ENCODE measurements at places on chromosomes 2 and 18.

GRCh38 chr2:1607971-1608688, 136.2 kb downstream of the PXDN start:
- no peaks in the 10 kb centered on the region for H3K4me1 ChIP-seq
- no peak overlapping the region for H3K4me3 ChIP-seq
- no peaks in the 10 kb centered on the region for H3K36me3 ChIP-seq
- no peak for DNase-seq

DNA sequence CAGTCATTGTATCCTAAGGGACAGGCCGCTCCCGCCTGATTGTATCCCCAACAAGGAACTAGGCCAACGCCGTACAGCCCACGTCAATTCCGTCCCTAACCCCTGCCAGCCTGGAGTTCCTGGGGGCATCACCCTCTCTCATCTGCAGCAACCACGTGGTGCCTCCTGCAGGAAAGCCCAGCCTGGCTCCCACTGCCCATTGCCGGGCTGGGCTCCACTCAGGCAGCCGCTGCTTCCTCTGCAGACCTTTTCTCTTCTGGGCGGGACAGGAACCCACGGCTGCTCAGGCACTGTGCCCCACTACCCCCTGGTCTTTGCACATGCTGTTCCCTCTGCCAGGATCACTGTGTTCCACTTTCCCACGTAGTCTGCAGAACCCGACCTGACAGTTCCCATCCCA, 212.2 kb downstream of the TFCP2L1 start:
- no peak overlapping the region for H3K4me3 ChIP-seq
- peaks cover 3% of the 10 kb centered on the region for H3K27me3 ChIP-seq
- no peak overlapping the region for H3K27ac ChIP-seq
- no peaks in the 10 kb centered on the region for H3K36me3 ChIP-seq

DNA sequence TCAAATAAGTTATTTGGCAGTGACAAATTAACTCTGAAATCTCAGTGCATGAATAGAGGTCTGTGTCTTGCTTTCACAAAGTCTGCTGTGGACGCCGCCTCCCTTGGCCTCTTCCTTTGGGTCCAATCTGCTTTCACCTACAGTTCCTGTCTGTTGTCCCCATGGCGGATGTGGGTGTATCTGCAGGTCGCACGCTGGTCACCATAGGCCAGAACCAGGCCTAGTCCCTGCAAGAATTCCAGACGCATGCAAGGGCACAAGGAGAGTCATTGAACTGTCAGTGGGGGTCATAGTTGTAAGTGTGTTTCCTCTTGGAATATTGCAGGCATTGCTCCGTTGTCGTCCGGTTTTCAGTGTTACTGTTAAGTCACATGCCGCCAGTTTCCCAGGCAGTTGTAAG, 7.4 kb downstream of the SOCS6 start:
- no peak for DNase-seq
- H3K4me3 ChIP-seq, result no peak overlapping the region
- H3K36me3 ChIP-seq, result no peaks in the 10 kb centered on the region
- H3K27ac ChIP-seq, result no peak overlapping the region
- no peaks in the 10 kb centered on the region for H3K4me1 ChIP-seq

DNA sequence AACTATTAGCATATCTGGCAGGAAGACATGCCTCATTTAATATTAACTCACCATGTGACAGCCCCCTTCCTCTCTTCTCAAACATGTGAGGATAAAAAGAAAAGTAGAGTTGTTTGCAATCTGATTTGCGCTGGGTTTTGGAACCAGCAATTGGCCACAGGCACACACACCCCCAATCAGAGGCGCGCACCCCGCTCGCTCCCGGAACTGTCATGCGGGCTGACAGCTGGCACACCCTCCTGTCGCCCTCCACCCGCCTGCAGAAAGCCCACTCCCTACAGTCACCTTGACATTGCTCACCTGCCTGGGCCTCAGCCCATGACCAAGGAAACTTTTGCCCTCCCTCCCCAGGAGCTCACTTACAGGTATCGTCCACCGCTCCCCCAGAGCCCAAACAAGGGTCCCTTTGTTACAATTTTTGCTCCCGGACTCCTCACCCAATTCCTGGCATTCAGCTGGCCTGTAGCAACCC, 1.1 kb downstream of the COBLL1 start:
- H3K27me3 ChIP-seq, result no peaks in the 10 kb centered on the region
- H3K36me3 ChIP-seq, result no peaks in the 10 kb centered on the region
- H3K4me3 ChIP-seq, result peak overlapping the region; percentile 69
- peaks cover 14% of the 10 kb centered on the region for H3K4me1 ChIP-seq
- H3K27ac ChIP-seq, result peak overlapping the region; percentile 99

DNA sequence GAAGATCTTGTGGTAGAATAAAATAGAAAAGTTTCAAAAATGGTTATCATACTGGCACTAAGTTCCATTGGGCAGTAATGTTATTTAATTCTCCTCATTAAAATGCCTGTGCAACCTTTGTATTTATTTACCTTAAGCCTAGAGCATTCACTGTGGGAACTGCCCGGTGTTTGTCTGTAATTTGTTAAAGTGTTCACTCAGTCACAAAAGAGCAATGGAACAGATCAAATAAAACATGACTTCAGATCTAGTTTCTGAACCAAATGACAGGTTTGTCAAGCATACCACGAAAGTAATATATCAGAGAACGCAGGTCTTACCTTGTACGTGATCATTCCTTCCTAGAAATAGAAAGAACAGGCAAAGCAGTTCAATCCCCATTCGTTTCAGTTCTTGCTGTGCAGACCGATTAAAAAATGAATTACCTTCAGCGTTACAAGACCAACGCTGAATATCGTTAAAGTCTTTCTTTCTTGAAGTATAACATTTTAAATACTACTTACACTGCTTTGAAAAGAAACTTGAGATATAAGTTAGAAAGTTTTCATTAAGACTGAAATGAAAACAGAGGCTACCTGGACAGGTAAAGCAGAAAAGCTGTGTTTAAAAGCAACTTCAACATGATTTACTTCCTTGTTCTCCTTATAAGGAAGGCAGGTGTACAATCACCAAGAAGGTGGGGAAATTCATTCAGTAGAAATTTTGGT, at the start of gene ITGB6:
TSS of gene ITGB6 (minus strand) at position 590 of the 707 bp plus-strand sequence. CDS start at position 381, 209 bp downstream.
- H3K36me3 ChIP-seq, result no peaks in the 10 kb centered on the region
- no peaks in the 10 kb centered on the region for H3K27me3 ChIP-seq
- H3K27ac ChIP-seq, result no peak within 1 kb of the TSS
- H3K4me3 ChIP-seq, result no peak within 1 kb of the TSS
- no peaks in the 10 kb centered on the region for H3K4me1 ChIP-seq

DNA sequence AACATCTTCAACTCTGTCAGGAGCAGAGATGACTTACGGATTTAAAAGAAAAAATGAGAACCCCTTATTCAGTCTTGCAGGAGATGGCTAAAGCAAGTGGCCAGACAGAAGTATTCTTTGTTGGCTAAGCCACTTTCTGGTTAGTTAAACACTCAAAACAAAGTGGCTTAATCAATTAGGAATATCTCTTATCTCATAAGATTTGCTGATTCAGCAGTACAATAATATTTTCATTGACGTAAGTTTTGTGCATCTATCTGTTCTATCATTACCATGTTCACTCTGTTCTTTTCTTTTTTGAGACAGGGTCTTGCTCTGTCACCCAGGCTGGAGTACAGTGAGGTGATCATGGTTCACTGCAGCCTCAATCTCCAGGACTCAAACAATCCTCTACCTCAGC, 342.0 kb downstream of the EN1 start:
- H3K27me3 ChIP-seq, result no peaks in the 10 kb centered on the region
- no peak for DNase-seq
- H3K4me1 ChIP-seq, result no peaks in the 10 kb centered on the region
- no peak overlapping the region for H3K27ac ChIP-seq
- no peak overlapping the region for H3K4me3 ChIP-seq

DNA sequence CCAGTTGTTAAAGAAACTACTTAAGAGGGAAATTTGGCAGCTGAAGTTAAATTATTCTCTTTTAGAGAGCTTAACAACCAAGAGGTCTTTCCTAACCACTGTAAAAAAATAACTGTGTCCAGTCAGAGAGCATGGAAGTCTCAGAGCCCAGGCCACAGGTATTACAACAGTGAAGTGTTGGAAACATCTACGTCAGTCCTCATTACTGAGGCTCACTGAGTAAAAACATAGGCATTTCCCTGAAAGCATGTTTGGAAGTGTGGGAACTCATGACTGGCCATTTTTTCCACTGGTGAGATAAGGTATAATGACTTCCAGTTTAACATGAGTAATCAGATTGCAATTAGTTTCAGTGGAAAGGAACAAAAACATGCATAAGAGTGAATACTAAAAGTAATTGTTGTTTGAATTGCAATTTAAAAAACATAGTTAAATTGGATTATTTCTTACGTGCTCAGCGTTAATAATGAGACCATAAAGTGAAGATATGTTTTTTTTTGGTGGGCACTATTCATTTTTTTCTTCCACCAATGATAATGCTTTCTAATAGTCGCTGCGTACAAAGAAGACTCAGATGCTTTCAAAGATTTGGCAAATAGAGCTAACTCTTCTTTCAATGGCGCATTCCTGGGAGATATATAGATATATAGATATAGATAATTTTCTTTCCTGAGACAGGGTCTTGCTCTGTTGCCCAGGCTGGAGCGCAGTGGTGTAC, 60.8 kb downstream of the EFEMP1 start:
- DNase-seq, result peak; percentile 91
- no peaks in the 10 kb centered on the region for H3K27me3 ChIP-seq
- H3K4me3 ChIP-seq, result no peak overlapping the region

DNA sequence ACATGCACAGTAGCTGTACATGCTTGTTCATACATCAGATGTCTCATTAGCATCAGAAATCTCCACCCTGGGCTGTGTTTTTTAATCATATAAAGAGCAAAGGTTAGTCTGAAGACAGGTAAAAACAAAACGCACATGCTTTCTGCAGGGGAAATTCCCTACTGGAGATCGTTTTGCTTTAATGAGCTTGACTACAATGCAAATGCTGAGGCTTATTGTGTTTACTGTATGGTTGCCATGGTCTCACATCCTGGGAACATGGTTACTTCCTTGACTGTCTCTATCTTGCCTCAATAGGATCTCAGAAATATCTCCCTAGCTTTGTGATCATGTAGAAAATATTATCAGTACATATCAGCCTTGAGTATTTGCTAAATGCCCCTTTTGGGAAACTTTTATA, 336.5 kb upstream of the TFPI start:
- H3K36me3 ChIP-seq, result no peaks in the 10 kb centered on the region
- H3K4me3 ChIP-seq, result no peak overlapping the region
- H3K27me3 ChIP-seq, result no peaks in the 10 kb centered on the region
- H3K27ac ChIP-seq, result no peak overlapping the region
- no peak for DNase-seq

DNA sequence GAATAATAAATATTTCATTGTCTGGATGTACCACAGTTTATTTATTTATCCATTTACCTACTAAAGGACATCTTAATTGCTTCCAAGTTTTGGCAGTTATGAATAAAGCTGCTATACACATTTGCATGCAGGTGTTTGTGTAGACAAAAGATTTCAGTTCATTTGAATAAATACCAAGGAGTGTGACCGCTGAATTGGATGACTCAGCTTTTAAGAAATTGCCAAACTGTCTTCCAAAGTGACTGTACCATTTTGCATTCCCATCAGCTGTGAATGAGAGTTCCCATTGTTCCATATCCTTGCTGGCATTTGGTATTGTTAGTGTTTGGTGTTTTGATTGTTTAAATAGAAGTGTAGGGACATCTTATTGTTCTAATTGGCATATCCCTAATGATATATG, 36.2 kb upstream of the FMNL2 start:
- no peaks in the 10 kb centered on the region for H3K27me3 ChIP-seq
- no peak for DNase-seq
- H3K27ac ChIP-seq, result no peak overlapping the region
- no peaks in the 10 kb centered on the region for H3K36me3 ChIP-seq

DNA sequence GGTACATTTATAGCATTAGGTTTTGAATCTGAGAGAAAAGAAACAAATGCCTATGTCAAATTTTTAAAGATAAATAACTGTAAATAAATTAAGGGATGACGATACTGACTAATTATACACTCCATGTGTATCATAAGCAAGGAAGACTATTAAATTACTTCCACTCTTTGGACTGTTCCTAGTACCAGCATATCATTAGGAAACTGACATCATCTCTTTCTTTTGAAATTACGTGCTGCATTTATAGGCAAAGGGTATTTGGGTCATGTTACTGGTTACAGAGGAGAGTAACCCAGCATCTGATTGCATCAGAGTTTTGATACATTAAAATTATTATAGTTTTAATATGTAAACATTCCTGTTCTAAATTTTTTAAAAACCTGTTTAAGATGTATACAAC, 309.7 kb downstream of the XIRP2 start:
- H3K4me1 ChIP-seq, result no peaks in the 10 kb centered on the region
- no peaks in the 10 kb centered on the region for H3K27me3 ChIP-seq
- no peak overlapping the region for H3K4me3 ChIP-seq
- H3K36me3 ChIP-seq, result no peaks in the 10 kb centered on the region

GRCh38 chr2:122390406-122390805, 635.0 kb downstream of the TSN start:
- no peak overlapping the region for H3K4me3 ChIP-seq
- H3K4me1 ChIP-seq, result no peaks in the 10 kb centered on the region
- no peaks in the 10 kb centered on the region for H3K36me3 ChIP-seq
- no peaks in the 10 kb centered on the region for H3K27me3 ChIP-seq

DNA sequence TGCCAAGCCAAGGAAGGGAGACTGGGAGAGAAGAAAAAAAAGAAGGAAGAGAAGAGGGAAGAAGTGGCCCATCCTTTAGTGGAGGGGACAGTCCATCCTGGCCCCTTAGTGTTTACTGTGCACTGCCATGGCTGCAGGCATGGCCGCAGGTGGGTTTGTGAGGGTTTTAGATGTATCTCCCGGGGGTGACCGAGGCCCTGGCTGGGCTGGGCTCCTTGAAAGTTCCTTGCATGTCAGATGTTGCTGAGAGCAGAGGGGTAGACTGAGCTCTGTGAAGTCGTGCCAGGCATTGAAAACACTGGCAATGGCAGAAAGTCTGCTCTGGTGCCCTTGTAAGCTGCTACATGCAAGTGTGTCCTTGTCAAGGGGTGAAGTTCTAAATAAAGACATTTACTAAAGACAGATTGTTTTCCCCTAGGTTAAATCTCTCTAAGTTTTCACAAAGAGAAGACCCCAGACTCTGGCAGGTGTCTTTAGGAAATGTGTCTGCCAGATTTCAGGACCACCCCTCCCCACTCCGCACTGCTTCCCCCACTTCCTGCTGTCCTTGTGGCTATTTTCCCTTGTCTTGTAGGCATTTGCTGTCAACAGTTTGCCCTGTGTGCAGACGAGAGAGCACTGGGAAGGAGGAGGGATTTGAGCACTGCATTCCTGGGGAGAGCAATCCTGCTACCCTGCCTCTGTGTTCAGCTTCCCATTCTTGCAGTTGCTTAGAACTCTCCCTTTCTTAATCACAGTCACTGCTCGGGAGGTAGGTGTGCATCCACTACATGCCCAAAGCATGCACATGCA, 68.4 kb downstream of the ACOXL start:
- H3K27me3 ChIP-seq, result no peaks in the 10 kb centered on the region
- no peaks in the 10 kb centered on the region for H3K4me1 ChIP-seq
- no peak overlapping the region for H3K27ac ChIP-seq

Data from ascending aorta (tissue), 2 donors.